Activated CD8-positive, alpha-beta memory T cell treated with anti-CD3 and anti-CD28 coated beads for 1 hour (primary cell): ENCODE measurements at places on chromosomes 5 and 9.

DNA sequence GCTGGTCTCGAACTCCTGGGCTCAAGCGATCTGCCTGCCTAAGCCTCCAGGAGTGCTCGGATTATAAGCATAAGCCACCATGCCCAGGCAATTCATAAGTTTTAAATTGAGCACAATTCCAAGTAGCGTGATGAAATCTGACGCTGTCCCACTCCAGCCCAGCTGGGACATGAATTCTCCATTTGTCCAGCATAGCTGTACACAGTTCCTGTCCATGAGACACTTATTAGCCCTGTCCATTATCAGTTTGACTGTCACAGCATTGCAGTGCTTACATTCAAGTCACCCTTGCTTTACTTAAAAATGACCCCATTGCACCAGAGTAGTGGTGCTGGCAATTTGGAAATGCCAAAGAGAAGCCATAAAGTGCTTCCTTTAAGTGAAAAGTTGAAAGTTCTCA is 7.6 kb upstream of the SLC30A5 start:
- no peak for DNase-seq

DNA sequence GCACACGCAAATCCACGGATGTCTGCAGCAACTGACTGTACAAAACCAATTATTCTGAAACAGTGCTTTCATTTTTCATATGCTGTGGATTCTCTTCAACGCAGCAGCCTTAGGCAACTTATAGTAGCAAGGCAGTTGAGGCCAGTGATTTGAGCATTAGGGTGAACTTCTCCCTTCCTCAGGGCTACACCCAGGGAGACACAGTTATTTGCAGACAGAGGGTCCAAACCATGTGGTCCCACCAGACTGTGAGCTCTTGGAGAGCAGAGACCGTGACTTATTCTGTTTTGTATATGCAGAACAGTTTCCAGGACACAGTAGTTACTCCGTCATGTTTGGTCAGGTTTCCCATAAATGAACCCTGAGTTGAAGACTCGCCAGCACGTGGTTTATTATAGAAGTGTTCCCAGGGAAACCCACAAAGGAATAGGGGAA is 19.0 kb upstream of the WHRN start:
- no peak for DNase-seq

DNA sequence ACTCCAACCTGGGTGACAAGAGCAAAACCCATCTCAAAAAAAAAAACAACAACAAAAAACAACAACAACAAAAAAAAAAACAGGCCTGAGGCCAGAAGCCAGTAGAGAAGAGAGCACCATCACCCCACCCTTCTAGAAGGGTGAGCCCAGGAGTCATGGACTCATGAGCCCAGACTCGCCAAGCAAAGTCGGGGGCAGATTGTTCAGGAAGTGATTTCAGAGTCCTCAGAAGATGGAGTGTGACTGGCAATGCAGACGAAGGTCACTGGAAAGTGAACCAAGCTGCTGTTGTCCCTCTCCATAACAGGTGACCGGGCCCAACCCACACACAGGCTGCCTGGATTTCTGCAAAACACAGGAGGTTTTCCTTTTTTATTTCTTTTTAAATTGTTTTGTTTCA is 9.0 kb upstream of the WDR38 start:
- no peak for DNase-seq

GRCh38 chr5:95045181-95045965 is 239.5 kb downstream of the MCTP1 start:
- DNase-seq, result no peak

GRCh38 chr5:56494300-56494731 is 261.2 kb upstream of the ANKRD55 start:
- no peak for DNase-seq

DNA sequence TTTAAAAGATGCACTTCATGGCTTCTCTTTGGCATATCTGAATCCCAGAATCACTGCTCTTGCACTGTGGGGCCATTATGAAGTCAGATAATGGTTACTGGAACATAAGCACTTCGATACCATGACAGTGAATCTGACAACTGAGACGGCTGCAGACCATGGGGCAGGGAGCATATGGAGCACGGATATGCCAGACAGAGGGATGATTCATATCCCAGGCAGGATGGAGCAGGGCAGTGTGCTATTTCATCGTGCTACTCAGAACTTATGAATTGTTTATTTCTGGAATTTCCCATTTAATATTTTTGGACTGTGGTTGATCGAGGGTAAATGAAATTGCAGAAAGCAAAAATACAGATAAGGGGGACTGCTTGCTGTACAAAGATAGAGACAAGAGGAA is 145.0 kb downstream of the EGFLAM start:
- DNase-seq, result no peak

DNA sequence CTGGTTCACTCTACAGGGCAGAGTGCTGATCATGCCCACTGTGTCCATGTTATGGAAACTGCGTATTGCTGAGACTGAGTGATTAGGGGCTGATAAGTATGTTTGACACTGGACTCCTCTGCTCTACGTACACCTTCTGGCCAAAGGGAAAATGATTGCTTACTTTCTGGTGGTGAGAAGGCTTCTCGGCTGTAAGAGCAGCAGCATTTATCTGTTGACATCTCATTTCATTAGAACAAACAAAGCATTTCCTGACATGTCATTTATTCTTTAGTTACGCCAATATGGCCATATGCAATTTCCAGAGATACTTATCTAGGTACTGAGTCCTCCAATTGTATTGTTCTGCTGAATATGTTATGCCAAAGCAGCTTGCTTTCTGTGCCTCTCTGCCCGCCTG is 5.6 kb downstream of the FAXDC2 start:
- DNase-seq, result no peak

GRCh38 chr9:1939926-1940368 is 75.2 kb upstream of the SMARCA2 start:
- DNase-seq, result no peak

GRCh38 chr5:33696411-33696810 is 195.4 kb downstream of the ADAMTS12 start:
- DNase-seq, result no peak

GRCh38 chr5:43592363-43592762 is 10.6 kb upstream of the NNT start:
- DNase-seq, result no peak

DNA sequence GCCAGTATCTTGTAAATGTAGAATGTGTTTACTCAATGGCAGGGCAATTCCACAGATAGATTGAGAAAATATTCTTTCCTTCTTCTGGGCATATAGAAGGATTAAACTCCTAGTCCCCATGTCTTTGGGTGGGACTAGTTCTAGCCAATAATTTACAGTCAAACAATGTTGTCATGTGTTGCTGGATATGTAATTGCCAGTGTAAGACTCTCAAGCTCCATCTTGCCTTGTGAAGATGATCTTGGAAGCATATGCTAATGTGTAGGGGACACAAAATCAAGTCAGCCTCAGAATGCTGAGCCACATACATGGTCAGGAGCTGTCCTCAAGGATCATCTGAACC is 386.9 kb downstream of the CETN3 start:
- DNase-seq, result no peak

GRCh38 chr5:97074859-97075489 is 67.4 kb downstream of the LIX1 start:
- DNase-seq, result no peak

- DNase-seq, result no peak
Observed at GRCh38 chr5:127070243-127070642, 3.1 kb downstream of the C5orf63 start.

GRCh38 chr5:175096469-175097165 is 347.4 kb downstream of the DRD1 start:
- DNase-seq, result no peak

GRCh38 chr9:71333321-71333720 is 211.9 kb upstream of the TRPM3 start:
- DNase-seq, result no peak

DNA sequence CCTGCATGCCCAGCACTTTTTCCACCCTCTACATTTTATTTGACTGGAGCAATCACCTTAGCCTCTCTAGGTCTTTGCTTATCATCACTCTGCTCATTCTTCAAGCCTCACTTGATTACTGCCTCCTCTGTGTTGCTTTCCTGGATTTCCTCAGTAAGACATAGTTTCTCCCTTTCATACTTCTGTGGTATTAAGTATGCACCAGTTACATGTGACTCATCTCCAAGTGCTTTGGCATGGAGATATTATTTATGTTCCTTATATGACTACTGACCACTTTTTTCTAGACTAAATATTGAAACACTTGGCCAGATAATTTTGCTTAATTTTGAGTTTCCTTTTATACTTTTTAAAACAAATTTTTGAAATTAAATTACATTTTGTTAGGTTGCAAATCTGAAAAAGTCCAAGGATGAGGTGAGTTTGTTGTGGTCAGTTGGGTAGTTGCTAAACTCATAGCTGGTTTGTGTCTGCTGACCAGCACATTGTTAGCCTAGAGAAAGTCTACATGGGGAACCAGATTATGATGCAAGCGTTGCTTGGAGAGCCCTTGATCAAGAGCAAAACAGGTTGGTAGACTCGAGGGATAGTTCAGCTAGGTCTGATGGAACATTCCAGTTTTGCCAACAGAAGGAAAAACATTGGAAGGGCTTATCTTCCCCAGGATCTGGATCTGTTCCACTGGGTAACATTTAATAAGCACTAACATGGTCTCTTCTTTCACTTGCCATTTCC is 140.2 kb downstream of the TMC1 start:
- DNase-seq, result no peak

GRCh38 chr5:149887622-149888183 is 56.9 kb downstream of the PDE6A start:
- no peak for DNase-seq

GRCh38 chr9:107149756-107150155 is 133.3 kb upstream of the RAD23B start:
- DNase-seq, result no peak

DNA sequence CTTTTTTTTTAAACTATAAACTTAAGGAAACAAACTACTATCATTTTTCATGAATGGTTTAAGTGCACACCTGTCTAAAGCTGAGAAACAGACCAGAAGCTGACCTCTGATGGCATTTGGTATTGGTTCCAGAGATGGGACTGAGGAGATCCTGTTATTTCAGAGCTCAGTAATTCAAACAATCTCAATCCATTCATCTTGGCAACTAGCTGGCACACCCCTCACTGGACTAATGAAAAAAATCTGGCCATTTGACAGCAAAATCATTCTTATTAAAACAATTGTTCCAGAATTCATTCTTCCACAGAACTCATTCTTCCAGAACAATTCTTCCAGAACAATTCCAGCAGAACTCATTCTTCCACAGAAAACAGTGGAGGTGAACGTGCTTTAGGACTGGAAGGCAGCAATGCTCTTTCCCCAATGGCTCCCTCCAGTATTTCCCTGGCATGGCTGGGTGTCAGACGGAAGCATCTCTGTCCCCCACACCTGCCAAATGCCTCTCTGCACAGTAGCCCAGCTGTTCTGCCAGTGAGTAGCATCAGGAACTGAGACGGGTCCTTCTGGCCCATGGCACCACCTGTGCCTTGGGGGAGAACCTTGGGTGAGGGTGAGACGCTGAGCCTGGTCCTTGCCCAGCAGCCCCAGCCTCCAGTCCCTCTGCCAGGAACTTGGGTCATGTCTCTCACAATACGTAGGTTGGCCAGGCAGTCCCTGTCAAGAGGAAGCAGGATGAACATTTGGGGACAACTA is 87.5 kb upstream of the EQTN start:
- no peak for DNase-seq

- DNase-seq, result no peak
Observed at GRCh38 chr5:83740741-83741140, 20.1 kb upstream of the HAPLN1 start.

GRCh38 chr9:121222524-121223171 is 21.0 kb upstream of the RAB14 start:
- no peak for DNase-seq

GRCh38 chr5:168401880-168402279 is 84.4 kb upstream of the RARS1 start:
- no peak for DNase-seq

DNA sequence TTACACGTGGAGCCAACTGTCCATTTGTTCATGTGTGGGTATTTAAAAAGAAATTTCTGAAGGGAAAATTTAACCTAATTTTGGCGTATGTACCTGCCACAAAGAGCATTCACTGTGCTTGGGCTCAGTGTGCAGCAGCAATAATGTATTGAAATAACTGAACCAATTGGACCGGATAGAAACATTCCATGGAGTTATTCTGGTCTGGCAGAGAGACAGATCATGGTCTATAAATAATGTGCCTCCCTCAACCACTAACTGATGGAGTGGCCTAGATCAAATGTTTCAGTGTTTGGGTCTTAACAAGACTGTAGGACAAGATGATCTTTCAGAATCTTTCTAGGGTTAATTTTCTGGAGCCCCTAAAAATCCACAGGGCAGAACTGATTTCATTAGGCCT is 469.7 kb downstream of the PRELID2 start:
- no peak for DNase-seq

DNA sequence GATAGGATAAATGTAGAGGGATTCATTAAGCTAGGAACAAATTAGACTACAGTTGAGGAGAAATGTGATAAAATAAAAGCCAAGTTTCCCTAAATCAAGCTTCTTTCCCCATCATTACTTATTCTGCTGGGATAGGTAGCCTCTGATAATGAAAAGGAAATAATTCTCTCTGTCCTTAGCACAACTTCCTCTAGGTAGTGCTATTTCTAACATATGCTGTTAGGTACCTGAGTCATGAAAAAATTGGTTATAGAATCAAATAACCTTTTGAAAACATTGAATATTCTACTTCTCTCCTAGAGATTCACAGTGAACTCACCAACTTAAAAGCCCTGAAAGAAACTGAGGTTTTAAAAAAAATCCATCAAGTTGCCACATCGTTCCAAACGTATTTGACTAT is 1793.1 kb downstream of the EFNA5 start:
- no peak for DNase-seq

GRCh38 chr5:40052808-40053207 is 626.9 kb upstream of the PTGER4 start:
- DNase-seq, result no peak

DNA sequence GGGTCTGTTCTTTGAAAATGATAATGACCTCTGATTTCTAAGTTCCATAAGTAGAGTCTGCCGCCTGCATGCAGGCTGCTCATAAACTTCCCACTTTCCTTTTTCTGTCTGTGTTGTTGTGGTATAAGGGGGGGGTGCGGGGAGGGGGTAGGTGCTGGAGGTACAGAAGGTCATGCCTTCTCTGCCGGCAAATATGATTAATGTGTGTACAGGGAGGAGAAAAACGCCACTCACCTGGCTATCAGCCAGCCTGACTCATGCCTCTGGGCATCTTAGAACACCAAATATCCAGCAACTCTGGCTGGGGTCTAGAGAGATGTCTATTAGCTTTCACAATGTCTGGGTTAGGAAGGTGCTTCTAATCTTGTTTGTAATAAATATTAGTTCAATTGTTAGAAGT is 128.3 kb downstream of the EFNA5 start:
- DNase-seq, result no peak

GRCh38 chr9:83800236-83801033 is 17.1 kb downstream of the GKAP1 start:
- DNase-seq, result no peak

- no peak for DNase-seq
Observed at GRCh38 chr9:137762414-137763061, 115.0 kb upstream of the CACNA1B start.

DNA sequence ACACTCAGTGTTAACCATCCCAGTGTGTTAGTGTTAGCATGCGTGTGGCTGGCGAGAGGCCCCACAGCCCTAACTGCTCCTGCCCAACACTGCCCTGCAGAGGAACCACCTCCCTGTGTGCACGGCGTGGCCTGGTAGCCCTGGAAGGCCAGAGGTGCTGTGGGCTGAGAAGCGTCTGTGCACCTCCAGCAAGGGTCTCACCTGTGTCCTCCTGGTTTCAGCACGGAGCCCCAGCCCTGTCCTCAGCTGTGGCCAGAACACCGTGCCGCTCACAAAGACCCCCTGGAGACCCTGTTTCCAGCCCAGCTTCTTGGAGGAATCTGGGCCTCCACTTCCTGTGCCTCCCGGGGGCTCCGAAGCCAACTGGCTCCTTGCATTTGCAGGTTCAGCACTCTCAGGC is 56.1 kb upstream of the NRARP start:
- DNase-seq, result no peak
